CD4-positive, alpha-beta memory T cell (primary cell): ENCODE measurements at places on chromosomes 1 and 21. TPM values are rescaled to one million over a fixed set of nuclear protein-coding genes. Genes with fewer than 3 reads are reported as not detected.

Gene RBP7
- not detected for polyA plus RNA-seq

GRCh38 chr1:211497489-211498045, 5.6 kb upstream of the RD3 start:
- DNase-seq, result no peak

- DNase-seq, result no peak
These were observed 281.6 kb upstream of the RGS18 start for GRCh38 chr1:191876631-191877030.

DNA sequence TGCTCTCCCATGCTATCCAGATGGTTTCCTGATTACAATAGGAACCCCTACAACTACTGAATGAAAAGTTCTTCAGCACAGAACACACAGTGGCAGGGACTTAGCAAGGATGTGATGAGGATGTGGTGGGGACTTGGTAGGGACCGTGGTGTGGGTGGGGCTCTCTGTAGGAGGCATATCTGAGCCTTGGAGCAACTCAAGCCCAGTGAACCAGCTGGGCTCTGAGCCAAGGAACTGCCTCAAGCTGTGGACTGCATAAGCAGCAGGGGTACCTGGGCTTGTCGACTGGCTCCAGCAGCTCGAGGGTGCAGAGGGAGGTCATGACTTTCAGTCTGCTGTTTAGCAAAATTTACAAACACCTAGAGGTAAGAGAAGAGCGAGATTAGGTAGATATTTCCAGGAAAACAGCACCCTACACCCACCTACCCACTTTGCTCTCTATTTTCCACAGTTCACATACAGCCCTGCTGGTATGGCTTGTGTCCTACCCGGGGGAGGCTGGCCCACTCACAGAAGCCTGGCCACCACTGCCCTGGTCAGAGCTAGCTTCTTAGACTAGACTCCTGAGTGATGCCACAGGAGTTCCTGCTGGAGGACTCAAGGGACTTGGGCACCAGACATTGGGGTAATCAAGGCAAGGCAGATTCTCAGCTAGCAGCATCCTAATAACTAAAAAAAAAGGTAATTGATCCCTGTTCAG, 86.8 kb upstream of the GCLM start:
- no peak for DNase-seq

DNA sequence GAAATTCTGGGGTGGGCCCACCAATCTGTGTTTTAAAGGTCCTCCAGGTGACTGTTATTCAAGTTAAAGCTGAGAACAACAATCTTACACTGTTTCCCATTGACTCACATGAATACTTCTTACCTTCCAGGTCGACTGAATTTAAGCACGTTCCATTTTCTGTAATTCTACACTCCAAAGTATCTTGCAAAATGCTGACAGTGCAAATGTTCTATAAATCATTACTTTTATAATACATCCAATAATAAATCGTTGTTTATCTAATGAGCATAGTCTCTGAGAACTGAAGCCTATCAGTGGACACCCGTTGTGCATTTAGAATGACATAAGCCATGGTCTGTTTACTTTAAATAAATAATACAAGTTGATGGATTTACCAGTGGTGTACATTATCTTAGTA, 75.8 kb upstream of the FMO3 start:
- DNase-seq, result no peak

GRCh38 chr1:245276445-245276844, 121.7 kb downstream of the KIF26B start:
- DNase-seq, result no peak

- no peak for DNase-seq
These were observed 44.9 kb upstream of the EPHA8 start for GRCh38 chr1:22518379-22518778.

DNA sequence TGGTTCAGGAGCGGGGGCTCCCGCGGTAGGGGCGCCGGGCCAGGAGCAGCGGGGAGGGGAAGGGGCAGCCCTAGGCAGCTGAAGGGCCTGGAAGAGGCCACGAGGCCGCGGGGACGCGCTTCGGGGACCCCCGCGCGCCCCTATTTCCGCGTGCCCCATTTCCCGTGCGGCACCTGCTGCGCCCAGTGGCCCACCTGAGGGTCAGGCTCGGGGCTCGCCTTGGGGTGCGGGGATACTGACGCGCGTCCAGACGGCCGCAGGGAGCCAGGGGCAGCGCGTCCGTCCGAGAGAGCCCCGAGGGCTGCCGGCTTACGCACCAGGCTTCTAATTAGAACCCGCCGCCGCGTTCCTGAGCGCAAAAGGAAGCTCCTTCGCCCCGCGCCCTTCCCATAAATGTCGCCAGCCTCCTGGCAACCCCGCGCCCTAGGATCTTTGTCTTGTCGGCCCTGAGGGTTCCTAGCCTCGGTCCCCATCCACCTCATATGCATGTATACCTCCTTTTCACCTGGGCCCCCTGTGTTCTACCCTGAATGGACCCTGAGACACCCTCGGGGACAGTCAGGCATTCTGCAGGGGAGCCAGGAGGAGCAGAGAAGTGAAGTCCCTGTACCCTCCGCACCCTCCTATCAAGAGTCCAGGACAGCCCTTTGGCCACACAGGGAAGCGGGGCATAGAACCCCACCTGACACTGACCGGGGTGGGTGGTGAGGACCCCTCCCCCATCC, 1.8 kb downstream of the WNT3A start:
- DNase-seq, result no peak

- no peak for DNase-seq
These were observed 76.1 kb upstream of the IRF2BP2 start for GRCh38 chr1:234686035-234686434.

GRCh38 chr1:37171691-37172090, 137.4 kb upstream of the GRIK3 start:
- no peak for DNase-seq

GRCh38 chr1:180157108-180157507, 2.4 kb downstream of the QSOX1 start:
- no peak for DNase-seq

- DNase-seq, result no peak
These were observed 22.9 kb downstream of the HYI start for GRCh38 chr1:43430831-43431230.

GRCh38 chr1:59007429-59007819, 223.6 kb upstream of the JUN start:
- DNase-seq, result no peak

Gene PPCS
- 111 TPM for polyA plus RNA-seq

GRCh38 chr1:57146100-57146499, 180.3 kb upstream of the C8B start:
- DNase-seq, result no peak

GRCh38 chr1:237791592-237791991, 99.1 kb downstream of the ZP4 start:
- no peak for DNase-seq
